ENCODE measurements at places on chromosomes 1 and 21.

GRCh38 chr1:90621986-90622385, 95.1 kb downstream of the BARHL2 start:
- DNase-seq: no peak

DNA sequence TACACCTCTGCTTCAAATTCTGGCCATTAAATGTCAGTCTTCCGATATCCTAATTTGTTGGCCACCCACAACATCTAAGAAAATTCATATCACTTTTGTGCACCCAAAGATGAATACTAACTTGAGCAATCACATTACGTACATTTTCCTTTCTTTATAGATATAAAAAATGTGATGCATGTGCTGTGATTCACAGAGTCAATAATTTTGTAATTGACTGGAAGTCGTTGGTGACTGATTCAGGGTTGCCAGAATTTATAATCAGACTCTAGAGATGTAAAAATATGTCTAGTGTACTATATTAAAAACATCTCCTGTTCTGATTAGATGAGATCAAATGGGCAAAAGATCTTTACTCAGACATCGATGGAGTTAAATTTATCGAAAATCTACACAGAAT, 150.0 kb upstream of the KCTD3 start:
- DNase-seq: no peak

DNA sequence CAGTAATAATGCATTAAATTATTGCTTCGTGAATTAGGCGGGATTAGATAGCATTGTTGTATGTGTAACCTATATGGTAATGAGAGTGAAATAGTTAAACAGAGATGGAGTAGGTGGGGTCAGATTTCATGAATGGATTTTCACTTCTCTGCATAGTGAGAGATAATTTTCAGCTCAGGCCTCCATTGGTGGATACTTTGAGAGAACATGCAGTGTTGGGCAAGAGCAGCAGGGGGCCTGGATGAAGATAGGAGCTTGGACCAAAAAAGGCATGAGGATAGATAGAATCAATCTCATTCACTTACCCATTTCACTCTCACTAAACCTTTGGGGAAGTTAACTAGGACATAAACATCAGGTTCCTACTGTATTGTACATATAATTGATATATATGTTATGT, 39.5 kb upstream of the C1orf87 start:
- DNase-seq: no peak

- DNase-seq: no peak
Measured at GRCh38 chr1:53249706-53250105, 11.4 kb upstream of the MAGOH start.

DNA sequence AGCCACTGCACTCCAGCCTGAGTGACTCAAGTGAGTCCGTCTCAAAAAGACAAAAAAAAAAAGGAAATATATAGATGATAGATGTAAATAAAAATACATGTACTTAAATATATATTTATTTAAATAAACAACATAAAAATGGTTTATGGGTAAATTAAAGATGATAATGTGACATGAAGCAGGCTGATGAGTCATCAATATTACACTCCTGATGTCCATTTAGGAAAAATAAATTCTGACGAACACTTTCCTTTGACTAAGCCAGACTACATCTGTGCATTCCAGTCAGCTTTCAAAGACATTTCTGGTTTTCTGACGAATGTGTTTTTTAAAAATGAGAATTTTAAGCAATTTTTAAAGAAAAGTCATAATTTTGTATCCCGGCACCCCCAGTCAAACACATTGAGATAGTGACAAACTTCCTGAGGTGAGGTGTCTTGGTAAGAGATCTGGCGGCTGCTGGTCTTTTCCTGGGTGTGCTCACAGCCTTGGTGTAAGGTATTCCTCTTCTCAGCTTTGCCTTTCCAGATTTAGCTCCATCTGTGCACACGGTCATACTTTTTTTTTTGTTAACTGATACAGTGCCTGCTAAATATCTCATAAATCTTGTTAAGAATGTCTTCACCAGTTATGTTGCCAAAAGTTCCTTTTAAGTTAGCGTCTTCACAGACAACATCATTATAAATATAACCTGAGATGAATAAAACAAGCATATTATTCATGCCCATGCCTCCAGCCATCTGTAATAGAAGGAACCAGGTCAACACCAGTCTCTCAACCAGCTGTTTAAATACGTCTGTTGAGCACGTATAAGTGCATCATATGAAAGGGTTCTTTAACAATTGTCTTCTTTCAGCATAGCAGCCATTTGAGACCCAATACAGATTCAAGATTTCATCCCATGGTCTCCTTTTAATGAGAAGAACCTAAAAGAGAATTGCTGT, 214.5 kb upstream of the PLD5 start:
- DNase-seq: no peak

GRCh38 chr1:156741481-156741983, 644 bp upstream of the MRPL24 start:
- no peak for DNase-seq

DNA sequence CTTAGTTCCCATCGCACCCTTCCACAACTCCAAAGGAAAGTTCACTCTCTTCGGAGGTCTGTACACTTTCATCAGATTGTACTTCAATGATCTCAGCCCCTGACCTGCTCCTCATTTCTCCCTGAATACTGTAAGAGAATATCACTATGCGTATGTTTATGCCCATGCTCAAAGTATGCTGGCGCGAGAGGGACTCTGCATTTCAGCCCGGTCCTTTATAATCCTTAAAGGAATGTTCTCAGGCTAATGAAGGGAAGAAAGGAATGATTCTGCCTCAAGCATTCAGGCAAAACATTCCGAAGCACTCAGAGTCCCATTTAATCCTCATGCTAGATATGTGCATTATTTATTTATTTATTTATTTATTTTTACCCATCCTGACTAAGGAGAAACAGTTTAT, 76.8 kb downstream of the PLD5 start:
- no peak for DNase-seq

DNA sequence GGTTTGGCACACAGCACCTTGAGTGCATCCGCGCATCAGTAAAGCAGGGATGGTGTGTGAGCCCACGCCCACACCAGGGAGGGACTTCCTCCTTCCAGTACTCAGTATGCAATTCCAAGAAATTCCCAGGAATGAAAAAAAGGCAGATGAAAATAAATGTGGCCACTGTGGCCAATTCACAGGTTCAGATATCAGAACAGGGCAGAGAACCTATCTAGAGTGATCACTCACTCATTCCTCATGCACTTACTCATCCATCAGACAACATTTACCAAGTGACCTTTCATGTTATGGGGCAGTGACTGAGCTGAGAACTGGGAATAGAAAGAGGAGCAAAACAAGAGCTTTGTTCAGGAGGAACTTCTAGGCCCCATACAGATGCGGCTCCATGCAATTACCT, 113.7 kb downstream of the ZSCAN20 start:
- DNase-seq: no peak

GRCh38 chr1:5623399-5623798, 368.8 kb downstream of the NPHP4 start:
- DNase-seq: no peak

- DNase-seq: no peak
Measured at GRCh38 chr1:91585982-91586381, 85.3 kb downstream of the CDC7 start.

GRCh38 chr1:204107892-204108291, 35.0 kb downstream of the SOX13 start:
- no peak for DNase-seq

GRCh38 chr21:25708467-25709065, 26.1 kb downstream of the ATP5PF start:
- no peak for DNase-seq

DNA sequence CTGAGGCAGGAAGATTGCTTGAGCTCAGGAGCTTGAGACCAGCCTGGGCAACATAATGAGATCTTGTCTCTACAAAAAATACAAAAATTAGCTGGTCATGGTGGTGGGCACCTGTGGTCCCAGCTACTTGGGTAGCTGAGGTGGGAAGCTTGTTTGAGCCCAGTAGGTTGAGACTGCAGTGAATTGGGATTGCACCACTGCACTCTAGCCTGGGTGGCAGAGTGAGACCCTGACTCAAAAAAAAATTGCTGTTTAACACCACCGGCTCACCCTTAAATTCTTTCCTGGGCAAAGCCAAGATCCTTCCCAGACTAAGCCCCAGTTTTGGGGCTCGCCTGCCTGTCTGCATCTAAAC, 6.6 kb upstream of the NSUN4 start:
- DNase-seq: no peak

DNA sequence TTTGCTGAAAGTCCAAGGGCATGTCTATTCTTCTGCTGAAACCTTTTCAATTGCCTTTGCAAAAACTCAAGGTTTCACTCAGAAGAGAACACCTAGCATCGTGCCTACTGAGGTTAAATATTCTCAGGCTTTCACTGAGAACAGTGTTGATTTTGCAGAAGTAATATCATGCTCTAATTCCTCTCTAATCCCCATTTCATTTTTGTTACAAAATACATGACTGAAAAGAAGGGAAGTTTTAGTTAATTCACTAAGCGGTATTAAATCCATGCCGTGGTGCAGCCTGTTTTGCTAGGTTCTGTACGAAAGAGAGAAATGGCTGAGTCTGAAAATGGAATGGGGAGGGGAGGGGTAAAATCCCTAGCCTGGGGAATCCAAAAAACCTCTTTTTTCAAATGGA, 163.2 kb upstream of the CAMK1G start:
- no peak for DNase-seq

DNA sequence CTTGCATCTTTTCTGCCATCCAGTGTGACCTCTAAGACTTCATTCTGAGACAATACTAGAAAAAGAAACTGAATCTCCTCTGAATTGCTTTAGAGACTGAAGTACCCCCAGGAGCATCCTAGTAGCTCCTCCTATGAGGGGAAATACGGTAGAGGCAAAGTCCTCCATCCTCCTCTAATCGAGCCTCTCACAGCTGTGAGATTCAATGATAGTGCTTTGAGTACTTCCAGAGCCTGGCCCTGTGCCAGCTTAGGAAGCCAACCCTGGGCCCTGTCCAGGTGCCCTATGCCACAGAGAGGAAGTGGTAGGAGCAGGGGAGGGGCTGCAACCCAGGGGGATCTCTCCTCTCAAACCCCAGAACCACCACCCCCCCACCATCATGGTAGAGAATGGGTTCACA, 10.7 kb downstream of the RORC start:
- DNase-seq: no peak

GRCh38 chr1:84613026-84613425, 38.8 kb upstream of the CTBS start:
- DNase-seq: no peak

- DNase-seq: no peak
Measured at GRCh38 chr1:109490029-109490933, 3.6 kb upstream of the CYB561D1 start.

DNA sequence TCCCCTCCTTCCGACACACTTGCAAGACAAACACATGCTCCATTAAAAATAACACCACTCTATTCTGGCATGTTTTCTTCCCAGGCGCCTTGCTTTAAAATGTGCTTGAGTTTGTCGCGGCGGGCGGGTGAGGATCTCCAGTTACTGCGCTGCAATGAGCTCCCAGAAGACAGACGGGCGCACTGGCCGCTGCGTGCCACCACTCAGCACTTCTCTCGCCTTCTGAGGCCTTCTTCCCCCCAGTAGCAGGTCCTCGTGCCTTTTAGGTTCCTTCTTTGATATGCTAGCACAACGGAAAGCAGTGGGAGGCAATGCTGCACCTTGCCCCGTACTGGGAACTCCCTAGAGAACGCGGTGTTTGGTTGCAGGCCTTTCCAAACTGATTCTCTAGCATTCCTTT, 279.5 kb upstream of the NR5A2 start:
- DNase-seq: no peak

DNA sequence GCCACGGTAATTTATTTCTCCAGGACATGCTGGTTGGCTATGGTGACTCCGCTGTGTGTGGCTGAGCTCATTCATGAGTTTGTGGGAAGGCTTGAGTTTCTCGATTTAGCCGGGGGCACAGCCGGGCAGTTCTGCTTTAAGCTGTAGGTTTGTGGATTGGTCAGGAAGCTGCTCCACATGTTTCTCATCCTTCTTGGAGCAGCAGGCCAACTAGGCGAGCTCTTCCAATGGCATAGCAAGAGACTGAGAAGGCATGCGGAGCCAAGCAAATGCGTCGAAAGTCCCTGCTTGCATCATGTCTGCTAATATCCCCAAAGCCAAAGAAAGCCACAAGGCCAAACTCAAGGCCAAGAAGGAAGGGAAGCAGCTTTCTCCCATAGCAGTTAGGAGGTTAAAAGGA, 71.6 kb upstream of the GREM2 start:
- no peak for DNase-seq

- DNase-seq: no peak
Measured at GRCh38 chr1:161092621-161093028, 3.3 kb upstream of the NECTIN4 start.

DNA sequence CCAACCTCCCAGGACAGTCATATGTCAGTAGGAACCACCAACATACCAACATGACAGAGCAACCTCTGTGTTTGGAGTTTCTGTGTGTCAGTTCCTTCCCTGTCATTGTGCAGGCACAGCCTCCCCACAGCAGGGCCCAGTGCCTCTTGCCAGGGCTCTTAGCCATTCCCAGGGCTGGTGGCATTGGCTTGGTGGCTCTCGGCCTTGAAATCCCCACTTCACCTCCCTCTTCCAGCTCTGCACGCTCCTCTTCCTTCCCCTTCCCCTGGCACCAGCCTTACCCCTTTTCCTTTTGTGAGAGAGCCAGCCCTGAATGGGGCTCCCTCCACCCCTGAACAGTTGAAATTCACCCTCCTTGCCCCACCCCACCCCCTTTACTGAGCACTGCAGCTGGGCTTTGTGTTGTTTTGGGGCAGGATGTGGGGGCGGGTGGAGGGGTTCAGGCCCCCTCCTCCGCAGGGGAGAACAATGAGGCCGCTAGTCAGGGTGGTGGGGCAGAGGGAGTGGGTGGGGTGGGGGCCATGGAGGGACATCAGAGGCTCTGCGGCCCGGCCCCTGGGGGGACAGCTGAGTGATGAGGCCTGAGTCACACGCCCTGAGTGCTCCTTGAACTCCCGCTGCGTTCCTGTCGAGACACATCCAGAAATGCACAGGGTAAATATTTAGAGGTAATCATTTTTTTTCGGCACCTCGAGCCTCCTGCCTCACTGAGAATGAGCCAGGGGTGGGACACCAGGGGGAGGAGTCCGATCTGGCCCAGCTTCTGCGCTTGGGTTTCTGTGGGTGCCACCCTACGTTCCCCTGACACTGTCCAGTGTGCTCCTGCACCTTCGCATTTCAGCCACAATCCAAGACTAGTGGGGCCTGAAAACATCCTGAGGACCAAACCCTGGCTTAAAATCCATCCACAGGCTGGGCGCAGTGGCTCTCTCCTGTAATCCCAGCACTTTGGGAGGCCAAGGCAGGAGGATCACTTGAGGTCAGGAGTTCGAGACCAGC, 28.6 kb downstream of the LGR6 start:
- DNase-seq: no peak

DNA sequence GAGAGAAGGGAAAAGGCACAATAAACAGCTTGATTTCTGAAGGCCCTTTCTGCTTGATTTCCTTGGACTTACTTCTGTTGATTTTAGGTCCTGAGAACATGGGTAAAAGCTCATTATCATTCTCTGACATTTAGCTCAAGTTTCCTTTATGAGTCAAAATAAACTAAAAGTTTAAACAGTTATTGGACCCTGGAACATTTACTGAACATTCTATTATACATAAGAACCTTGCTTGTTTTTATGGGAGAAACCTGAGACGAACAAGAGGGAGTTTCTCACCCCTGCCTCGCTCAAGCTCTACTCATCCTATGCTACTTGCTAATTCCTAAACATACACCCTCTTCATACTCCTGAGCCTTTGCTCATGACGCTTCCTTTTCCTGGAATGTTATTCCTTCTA, 538.3 kb upstream of the PKN2 start:
- DNase-seq: no peak

- no peak for DNase-seq
Measured at GRCh38 chr1:78146205-78146771, 100.5 kb downstream of the GIPC2 start.

GRCh38 chr1:65362545-65362944, 53.2 kb downstream of the DNAJC6 start:
- no peak for DNase-seq
